NCI-H226 (cell line): ENCODE measurements at places on chromosomes 5 and 9.

DNA sequence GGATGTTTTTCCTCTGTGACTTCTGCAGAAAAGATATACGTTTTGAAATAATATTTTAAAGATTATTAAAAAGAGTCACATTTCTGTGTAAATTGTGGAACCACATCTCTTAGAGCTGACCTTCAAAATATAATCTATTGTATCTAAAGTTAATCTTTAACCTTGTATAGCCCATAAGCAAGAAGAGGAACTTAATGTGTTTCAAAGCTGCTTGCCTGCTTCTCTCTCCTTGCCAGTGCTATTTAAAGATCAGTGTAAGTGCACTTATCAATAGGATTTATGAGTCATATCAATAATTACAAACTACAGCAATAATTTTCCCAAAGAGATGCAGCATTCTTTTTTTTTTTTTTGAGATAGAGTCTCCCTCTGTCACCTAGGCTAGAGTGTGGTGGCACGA lies 29.4 kb upstream of the GDA start:
- no peak for DNase-seq

DNA sequence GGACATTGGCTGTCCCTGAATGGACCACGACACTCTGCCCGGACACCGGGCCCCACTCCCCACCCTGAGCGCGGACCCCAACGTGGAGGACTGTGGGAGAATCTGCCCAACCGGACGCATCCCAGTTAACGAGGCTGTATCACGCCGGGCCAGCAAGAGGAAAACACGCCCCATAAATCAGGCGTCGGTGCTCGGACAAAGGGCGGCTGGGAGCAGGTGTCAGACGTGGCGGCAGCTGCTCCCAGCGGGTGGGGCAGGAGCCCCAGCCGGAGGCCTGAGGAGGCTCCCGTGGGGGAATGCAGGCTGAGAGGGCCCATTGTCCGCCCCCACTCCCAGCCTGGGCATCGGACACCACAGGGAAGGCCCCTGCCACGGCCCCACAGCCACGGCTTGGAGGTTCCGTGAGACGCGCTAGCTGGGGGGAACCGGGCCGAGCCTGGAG lies 19.2 kb downstream of the NOTCH1 start:
- no peak for DNase-seq

DNA sequence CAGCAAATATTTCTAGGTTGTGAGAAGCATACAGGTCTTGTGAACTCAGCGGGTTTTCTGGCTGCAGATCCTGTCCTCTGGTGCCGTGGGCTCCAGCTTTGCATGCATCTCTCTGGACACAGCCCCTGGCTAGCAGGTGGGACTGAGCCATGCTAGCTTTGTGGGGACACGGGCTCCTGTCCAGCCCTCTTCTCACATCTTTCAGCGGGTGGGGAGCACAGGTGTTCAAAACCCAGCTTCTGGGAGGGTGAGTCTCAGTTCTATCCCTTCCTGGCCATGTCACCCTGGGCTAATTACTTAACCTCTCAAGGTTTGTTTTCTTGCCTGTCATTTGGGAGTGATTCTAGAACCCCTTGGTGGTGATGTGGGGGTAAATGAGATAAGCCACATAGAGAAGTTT lies 162.3 kb downstream of the ICE1 start:
- DNase-seq: no peak

GRCh38 chr5:52895075-52895474 lies 94.1 kb upstream of the ITGA2 start:
- DNase-seq: no peak

DNA sequence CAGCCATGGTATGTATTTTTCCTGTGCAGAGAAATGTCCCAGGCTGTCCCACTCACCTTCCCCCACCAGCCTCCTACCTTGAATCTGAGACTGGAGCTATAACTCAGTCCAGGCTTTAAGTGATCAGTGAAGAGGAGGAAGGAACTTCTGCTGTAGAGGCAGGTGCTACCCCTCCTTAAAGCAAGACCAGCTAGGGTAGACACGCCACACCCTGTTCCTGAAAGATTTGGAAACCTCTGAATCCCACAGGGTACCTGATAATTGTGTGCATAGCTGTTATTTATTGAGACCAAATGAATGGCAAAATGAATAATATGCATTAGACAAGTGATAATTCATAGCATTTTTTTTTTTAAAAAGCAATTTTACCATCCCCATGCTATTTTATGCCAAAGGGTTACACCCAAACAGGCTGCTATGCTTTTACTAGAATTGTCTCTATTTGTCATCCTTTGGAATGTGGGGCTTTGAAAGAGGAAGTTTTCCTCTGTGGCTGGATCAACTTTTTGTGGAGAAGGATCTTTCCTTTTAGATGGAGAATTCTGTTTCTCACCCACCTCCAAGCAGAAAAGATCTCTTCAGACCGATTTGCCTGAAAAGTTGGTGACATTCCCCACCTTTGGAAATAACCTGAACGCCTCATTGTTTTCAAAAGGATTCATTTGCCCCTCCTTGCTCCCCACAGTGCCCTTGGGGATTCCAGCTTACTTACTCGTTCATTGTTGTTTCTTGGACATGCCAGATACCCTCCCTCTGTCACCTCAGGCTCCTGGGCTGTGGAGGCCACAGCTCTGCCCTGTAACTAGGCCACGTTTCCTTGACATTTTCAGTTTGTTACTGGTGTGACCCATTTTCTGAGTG lies 248.7 kb downstream of the NR3C1 start:
- DNase-seq: peak; percentile 34

GRCh38 chr5:94240596-94240992 lies 377.8 kb downstream of the KIAA0825 start:
- DNase-seq: peak; percentile 41

- DNase-seq: no peak
Observed at GRCh38 chr9:99058964-99059921, 45.7 kb upstream of the TGFBR1 start.

GRCh38 chr5:126521130-126521529 lies 73.9 kb downstream of the ALDH7A1 start:
- DNase-seq: no peak

GRCh38 chr9:85743275-85744128 lies 1.7 kb upstream of the AGTPBP1 start:
- DNase-seq: peak; percentile 95

DNA sequence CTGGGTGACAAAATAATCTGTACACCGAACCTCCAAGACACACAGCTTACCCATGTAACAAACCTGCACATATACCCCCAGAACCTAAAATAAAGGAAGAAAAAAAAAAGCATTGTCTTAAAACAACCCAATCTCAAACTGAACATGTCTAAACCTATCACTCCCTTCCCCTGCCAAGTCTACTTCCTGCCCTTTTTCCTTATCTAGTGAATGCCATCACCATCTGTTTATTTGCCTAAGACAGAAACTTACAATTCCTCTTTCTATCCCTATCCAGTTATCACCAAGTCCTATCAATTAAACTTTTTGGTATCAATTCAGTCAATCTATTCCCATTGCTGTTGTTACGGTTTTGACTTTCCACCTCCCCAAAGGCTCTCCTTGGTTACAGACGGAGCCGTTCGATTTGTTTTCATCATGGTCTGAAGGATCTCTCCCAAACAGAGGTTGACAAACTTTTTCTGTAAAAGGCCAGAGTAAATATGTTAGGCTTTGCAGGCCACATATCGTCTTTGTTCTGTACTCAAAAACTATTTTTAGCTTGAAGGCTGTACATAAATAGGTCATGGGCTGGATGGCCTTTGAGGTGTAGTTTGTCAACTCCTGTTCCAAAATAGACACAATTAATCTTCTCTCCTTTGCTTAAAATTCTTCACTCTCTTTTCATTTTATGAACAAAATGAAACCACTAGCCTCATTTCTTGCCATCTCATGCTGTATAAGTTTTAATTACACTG lies 12.1 kb downstream of the NOL8 start:
- peak; percentile 3 for DNase-seq

- peak; percentile 8 for DNase-seq
Observed at GRCh38 chr5:150904479-150905311, at the start of gene ZNF300. Gene ZNF300, minus strand, starts transcription at chr5:150904980. Its CDS starts 1,825 bp downstream, at chr5:150903155.

DNA sequence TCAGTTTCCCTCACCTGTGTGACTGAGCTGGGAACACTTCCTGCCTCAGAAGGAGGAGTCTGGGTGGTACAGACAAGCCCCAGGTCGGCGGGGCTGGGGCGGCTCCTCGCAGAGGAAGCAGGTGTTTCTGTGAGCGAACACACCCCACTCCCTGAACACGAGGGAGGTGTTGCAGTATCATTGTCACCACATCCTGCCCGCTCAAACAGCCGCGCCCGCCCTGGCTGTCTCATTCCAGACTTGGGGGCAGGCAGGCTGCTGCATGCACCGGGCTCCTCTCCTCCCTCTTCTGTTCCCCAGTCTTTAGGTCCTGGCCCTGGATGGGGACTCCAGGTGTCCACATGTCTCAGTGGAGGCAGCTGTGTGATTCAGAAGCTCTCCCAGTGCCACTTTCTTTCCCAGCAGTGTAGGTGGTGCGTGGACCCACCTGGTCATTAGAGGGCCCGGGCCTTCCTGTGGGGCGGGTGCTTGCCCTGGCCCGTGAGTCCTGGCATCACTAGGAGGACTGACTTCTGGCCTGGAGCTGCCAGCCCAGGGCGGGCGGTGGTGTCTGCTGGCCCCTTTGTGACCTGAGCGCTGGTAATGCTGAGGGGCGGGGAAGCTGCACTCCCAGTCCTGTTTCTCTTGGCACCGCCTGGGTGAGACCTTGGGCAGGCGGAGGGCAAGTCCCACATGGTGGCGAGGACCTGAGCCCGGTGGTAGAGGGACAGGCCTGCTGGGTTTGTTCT lies 18.3 kb upstream of the PHYHD1 start:
- DNase-seq: no peak

- DNase-seq: no peak
Observed at GRCh38 chr9:122110100-122110833, 17.2 kb upstream of the TTLL11 start.

GRCh38 chr5:77863181-77863580 lies 87.0 kb upstream of the TBCA start:
- DNase-seq: no peak

DNA sequence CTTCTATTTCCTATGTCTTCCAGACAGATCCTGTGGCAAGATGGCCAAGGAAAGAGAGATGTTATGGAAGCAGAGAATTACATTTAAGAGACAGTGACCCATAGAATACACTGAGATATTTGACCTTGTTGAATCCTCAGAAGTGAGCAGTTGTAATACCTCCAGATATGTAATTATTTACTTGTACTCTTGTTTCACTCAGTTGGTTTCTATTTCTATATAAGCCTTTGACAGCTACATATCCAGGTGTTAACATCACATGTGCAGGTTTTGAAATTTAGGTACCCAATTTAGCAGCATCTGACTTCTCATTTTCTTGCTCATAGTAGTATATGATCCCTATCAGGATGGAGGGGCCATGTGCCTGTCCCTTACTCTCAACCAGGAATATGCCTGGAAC lies 269.5 kb downstream of the CD180 start:
- no peak for DNase-seq

GRCh38 chr5:157267025-157267424 lies 1.1 kb downstream of the CYFIP2 start:
- DNase-seq: no peak
